IPS DF 19.7 (cell line): ENCODE measurements at places on chromosomes 1 and 21.

DNA sequence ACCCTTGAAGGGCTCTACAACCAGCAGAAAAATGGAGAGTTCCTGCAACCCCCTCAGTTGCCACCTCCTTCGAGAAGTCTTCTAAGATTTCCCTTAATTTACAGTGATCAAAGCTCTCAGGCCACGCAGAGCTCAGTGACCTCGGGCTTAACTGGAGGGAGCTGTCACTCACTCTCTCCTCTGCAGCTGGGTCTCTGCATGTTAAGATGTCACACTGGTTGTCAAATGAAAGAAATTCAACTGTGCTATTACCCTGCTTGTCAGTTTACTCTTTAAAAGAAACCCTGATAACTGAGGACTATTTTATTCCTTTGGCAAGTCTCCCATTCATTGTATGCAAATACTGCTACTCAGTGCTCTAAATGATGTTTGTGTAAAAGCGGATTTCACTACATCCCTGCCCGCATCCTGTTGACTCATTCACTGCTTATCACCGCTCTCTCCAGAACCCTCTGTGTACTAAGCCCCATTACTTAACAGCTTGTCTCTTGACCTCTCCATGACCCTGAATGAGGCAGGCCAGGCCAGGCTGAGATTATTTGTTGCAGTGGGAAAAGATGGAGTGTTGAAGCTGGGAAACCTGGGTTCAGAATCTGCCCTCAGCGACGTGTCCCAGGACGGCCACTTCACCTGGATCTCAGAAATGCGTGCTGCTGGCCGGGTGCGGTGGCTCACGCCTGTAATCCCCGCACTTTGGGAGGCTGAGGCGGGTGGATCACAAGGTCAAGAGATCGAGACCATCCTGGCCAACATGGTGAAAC, 13.7 kb downstream of the DHRS3 start:
- no peak for DNase-seq

GRCh38 chr1:29542548-29542947, 306.2 kb downstream of the PTPRU start:
- DNase-seq = no peak

GRCh38 chr1:79716447-79716846, 709.9 kb upstream of the ADGRL4 start:
- DNase-seq = no peak

DNA sequence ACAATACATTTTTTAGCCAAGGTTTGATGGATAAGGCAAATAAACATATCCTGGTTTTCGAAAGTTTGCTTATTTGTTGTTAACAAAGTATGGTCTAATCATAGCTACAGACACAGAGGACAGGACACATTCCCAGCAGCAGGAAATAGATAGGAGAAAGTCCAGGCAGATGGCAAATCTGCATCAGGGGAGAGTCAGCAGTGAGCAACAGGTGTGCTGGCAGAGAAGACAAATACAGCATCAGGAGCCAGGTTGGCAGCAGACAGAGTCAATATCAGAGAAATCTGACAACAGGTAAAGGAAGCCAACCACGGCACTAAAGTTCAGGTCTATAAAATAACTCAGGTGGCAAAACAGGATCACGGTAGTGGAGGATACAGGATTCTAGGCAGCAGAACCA, 210.7 kb upstream of the PTBP2 start:
- DNase-seq = no peak

- no peak for DNase-seq
Observed at GRCh38 chr1:181478306-181478705, 5.0 kb upstream of the CACNA1E start.
